ENCODE measurements at places on chromosomes 1 and 21. TPM values are rescaled to one million over a fixed set of nuclear protein-coding genes. Genes with fewer than 3 reads are reported as not detected.

Gene TP73
- polyA plus RNA-seq = 0.64 TPM

Gene CFHR4
- polyA plus RNA-seq = not detected

Gene KLF17
- 0.21 TPM for polyA plus RNA-seq

Gene HES2
- polyA plus RNA-seq = 0.03 TPM

Gene HHAT
- 10.8 TPM for polyA plus RNA-seq

Gene E2F2
- 0.43 TPM for polyA plus RNA-seq

Gene FGR
- polyA plus RNA-seq = not detected

Gene SPATA46
- polyA plus RNA-seq = not detected

Gene GBP2
- polyA plus RNA-seq = 10.2 TPM

Gene CATSPERE
- polyA plus RNA-seq = 0.54 TPM

Gene TIE1
- polyA plus RNA-seq = 0.81 TPM

Gene IGSF9
- 0.86 TPM for polyA plus RNA-seq

Gene BTG2
- polyA plus RNA-seq = 26.2 TPM

Gene OR2T27
- polyA plus RNA-seq = not detected

Measured in SK-N-SH (cell line).